CD4-positive, CD25-positive, alpha-beta regulatory T cell (primary cell): ENCODE measurements at places on chromosomes 7 and 10.

GRCh38 chr7:69770613-69771012, 172.3 kb downstream of the AUTS2 start:
- no peaks in the 10 kb centered on the region for H3K4me1 ChIP-seq
- H3K27ac ChIP-seq, result no peak overlapping the region
- no peak for DNase-seq
- H3K4me3 ChIP-seq, result no peak overlapping the region

GRCh38 chr7:31442626-31443025, 71.3 kb upstream of the ITPRID1 start:
- H3K36me3 ChIP-seq, result no peaks in the 10 kb centered on the region
- H3K27ac ChIP-seq, result no peak overlapping the region
- no peaks in the 10 kb centered on the region for H3K4me1 ChIP-seq
- no peak for DNase-seq
- no peaks in the 10 kb centered on the region for H3K27me3 ChIP-seq

DNA sequence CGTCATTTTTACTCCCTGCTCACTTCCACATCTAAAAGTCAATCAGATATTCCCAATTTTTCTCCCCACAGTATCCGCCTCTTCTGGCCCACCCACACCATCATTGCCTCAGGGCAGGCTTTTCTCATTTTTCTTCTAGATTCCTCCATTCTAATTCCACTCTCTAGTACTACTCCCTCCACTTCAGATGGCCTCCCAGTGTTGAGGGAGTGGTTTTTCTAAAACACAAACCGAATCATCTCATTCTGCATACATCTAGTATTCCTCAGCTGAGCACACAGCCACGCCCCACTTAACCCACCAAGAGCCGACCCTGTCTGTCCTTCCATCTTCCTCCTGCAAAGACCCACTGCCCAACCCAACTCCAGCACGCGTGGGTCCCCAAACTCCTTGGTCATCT, 314.9 kb upstream of the NPVF start:
- H3K27ac ChIP-seq, result no peak overlapping the region
- no peak overlapping the region for H3K4me3 ChIP-seq
- H3K36me3 ChIP-seq, result no peaks in the 10 kb centered on the region
- DNase-seq, result no peak
- no peaks in the 10 kb centered on the region for H3K4me1 ChIP-seq

DNA sequence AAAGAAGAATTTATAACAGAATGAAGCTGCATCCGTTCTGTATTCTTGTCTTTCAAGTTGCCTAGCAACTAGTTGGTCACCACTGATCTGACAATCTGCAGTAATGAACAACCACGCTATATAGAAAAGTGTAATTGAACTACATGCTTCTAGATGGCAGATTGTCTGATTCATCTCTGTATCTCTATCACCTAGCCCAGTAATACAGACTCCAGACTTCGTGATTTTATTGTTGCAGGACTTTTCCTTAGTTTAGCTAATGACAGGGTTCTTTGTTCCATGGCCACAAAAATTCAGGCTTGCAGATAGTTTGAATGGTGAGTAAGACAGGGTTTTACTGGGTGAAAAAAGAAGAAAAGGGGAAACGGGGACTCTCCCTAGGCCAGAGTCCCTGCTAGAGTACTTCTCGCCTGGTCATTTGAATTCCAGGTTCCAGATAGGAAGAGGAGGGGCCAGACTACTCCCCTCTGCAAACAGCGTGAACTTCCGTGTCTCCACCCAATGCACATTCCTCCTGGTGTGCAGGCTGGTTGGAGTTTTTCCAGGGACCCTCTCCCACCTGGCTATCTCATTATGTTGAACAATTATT, 45.9 kb downstream of the COL1A2 start:
- no peak for DNase-seq
- no peaks in the 10 kb centered on the region for H3K36me3 ChIP-seq
- peaks cover 9% of the 10 kb centered on the region for H3K27me3 ChIP-seq
- no peaks in the 10 kb centered on the region for H3K4me1 ChIP-seq
- no peak overlapping the region for H3K27ac ChIP-seq

GRCh38 chr7:46810986-46811385, 770.9 kb downstream of the TNS3 start:
- DNase-seq, result no peak
- no peak overlapping the region for H3K4me3 ChIP-seq

DNA sequence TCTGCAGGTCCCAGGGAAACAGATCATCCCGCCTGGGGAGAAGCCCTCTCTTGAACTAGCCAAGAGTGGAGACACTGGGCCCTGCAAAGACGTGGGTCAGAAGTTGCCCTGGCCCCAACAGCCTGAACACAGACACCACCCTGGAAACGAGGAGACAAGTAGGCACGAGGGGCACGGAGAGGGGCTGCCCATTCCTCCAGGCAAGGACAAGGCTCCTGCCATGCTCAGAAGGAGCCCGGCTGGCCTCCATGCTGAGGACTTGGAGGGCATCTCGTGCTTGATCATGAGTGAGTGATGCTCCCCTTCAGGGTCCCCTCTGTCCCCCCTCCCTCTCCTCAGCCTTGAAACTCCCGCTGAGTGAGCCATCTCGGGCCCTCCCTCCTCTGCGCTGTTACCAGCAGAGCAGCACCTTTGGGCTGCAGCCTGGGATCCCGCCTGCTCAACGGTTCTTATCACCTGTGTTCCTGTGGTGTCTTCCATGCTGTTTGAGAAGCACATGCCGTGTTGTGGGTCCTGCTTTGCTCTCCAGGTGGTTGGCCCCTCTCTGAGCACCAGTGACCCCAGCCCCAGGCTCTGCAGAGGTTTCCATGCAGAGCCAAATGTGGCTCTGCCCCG, 544.3 kb downstream of the TCERG1L start:
- no peaks in the 10 kb centered on the region for H3K36me3 ChIP-seq
- no peaks in the 10 kb centered on the region for H3K27me3 ChIP-seq
- H3K4me3 ChIP-seq, result no peak overlapping the region
- H3K4me1 ChIP-seq, result no peaks in the 10 kb centered on the region
- DNase-seq, result no peak

DNA sequence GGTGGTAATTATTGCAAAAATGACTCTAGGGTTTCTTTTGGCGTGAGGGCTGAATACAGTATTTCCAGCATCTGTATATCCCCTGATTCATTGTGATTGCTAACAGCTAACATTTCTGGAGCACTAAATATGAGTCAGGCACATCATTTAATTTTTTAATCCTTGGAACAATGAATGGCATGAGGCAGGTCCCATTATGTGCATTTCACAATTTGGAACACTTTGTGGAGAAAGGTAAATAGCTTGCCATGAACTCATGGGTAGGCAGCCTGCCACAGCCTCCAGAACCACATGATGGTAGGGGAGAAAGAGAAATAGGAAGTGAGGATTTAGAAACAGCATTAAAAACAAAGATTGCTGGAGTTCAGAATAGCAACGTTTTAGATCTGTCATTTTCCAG, 1.7 kb downstream of the NPTX2 start:
- DNase-seq, result no peak
- H3K36me3 ChIP-seq, result no peaks in the 10 kb centered on the region
- peaks cover 5% of the 10 kb centered on the region for H3K27me3 ChIP-seq
- no peaks in the 10 kb centered on the region for H3K4me1 ChIP-seq
- no peak overlapping the region for H3K27ac ChIP-seq

DNA sequence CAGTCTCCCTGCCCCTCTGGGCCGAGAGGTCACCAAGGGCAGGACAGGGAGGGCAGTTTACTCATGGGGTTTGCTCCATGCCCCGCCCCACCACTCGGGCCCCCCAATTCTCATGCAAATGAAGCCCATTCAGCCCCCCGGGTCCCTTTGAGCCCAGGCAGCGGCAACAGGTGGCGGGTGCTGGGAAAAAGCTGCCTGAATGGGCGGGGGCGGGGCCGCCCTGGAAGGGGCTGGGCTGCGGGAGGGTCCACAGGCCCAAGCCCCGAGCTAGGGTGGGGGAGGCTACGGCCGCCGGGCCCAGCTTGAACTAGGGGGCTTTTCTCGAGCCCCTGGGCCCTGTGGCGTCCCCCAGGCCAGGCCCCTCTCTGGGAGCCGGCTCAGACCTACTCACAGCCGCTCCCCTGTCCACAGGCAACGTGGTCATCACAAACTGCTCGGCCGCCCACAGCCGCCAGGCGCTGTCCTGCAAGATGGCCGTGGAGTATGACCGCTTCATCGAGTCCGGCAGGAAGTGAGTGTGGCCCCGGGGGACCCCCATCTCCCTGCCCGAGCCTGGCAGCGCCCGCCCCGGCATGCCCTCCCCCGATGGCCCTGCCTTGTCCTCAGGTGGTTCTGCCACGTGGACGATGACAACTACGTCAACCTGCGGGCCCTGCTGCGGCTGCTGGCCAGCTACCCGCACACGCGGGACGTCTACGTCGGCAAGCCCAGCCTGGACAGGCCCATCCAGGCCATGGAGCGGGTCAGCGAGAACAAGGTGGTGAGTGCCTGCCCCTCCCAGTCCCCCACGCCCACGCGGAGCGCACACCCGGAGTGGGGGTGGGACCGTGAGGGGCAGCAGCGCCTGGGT, 5.5 kb downstream of the LFNG start:
- DNase-seq, result no peak
- H3K36me3 ChIP-seq, result peaks cover 46% of the 10 kb centered on the region
- peak overlapping the region; percentile 83 for H3K27ac ChIP-seq
- peaks cover 89% of the 10 kb centered on the region for H3K4me1 ChIP-seq

- H3K4me1 ChIP-seq, result no peaks in the 10 kb centered on the region
- no peaks in the 10 kb centered on the region for H3K36me3 ChIP-seq
- H3K27ac ChIP-seq, result no peak overlapping the region
- no peak overlapping the region for H3K4me3 ChIP-seq
- H3K27me3 ChIP-seq, result no peaks in the 10 kb centered on the region
Measured at GRCh38 chr10:30600005-30600404, 29.5 kb downstream of the LYZL2 start.

- DNase-seq, result no peak
- peaks cover 28% of the 10 kb centered on the region for H3K36me3 ChIP-seq
- H3K27me3 ChIP-seq, result no peaks in the 10 kb centered on the region
- H3K4me3 ChIP-seq, result no peak overlapping the region
- H3K4me1 ChIP-seq, result no peaks in the 10 kb centered on the region
Measured at GRCh38 chr7:21462081-21462480, 34.2 kb downstream of the SP4 start.

GRCh38 chr7:46525876-46526275, 604.8 kb upstream of the IGFBP3 start:
- no peaks in the 10 kb centered on the region for H3K4me1 ChIP-seq
- DNase-seq, result no peak
- no peaks in the 10 kb centered on the region for H3K27me3 ChIP-seq
- H3K36me3 ChIP-seq, result no peaks in the 10 kb centered on the region
- no peak overlapping the region for H3K4me3 ChIP-seq

- no peak for DNase-seq
- H3K36me3 ChIP-seq, result no peaks in the 10 kb centered on the region
- no peak overlapping the region for H3K4me3 ChIP-seq
- no peaks in the 10 kb centered on the region for H3K27me3 ChIP-seq
- no peaks in the 10 kb centered on the region for H3K4me1 ChIP-seq
Measured at GRCh38 chr7:156166692-156167416, 354.6 kb upstream of the SHH start.

DNA sequence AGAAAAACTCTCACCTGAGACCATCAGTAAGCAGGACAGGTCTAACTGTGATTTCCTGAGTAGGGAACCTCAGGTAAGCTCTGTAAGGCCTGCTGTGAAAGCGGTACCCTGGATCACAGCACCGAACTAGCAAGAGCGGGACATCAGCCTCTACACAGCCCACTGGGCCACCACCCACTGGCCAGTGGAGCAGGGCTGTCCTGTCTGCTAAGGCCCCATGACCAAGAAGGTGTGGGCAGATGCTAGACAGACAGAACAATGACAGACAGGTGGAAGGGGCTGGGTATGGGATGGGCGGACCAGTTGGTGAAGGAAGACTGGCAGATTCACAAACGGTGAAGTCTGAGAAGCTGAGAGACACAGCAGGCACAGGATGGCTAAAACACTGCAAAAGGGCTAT, 79.4 kb upstream of the DDC start:
- DNase-seq, result no peak
- no peaks in the 10 kb centered on the region for H3K36me3 ChIP-seq
- H3K27ac ChIP-seq, result no peak overlapping the region
- no peaks in the 10 kb centered on the region for H3K27me3 ChIP-seq

DNA sequence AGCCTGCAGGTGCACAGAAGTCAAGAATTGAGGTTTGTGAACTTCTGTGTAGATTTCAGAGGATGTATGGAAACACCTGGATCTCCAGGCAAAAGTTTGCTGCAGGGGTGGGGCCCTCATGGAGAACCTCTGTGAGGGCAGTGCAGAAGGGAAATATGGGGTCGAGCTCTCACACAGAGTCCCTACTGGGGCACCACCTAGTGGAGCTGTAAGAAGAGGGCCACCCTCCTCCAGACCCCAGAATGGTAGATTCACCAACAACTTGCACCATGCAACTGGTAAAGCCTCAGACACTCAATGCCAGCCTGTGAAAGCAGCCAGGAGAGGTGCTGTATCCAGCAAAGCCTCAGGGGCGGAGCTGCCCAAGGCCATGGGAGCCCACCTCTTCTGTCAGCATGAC, 205.8 kb downstream of the CCSER2 start:
- no peak overlapping the region for H3K27ac ChIP-seq
- no peaks in the 10 kb centered on the region for H3K27me3 ChIP-seq
- no peak overlapping the region for H3K4me3 ChIP-seq
- no peaks in the 10 kb centered on the region for H3K36me3 ChIP-seq
- no peaks in the 10 kb centered on the region for H3K4me1 ChIP-seq

GRCh38 chr7:40843338-40843985, 708.7 kb downstream of the SUGCT start:
- no peak overlapping the region for H3K4me3 ChIP-seq
- H3K36me3 ChIP-seq, result no peaks in the 10 kb centered on the region
- no peak overlapping the region for H3K27ac ChIP-seq
- no peaks in the 10 kb centered on the region for H3K27me3 ChIP-seq

- H3K27ac ChIP-seq, result no peak overlapping the region
- no peaks in the 10 kb centered on the region for H3K36me3 ChIP-seq
- no peaks in the 10 kb centered on the region for H3K4me1 ChIP-seq
- no peak for DNase-seq
- H3K27me3 ChIP-seq, result no peaks in the 10 kb centered on the region
- no peak overlapping the region for H3K4me3 ChIP-seq
Measured at GRCh38 chr7:31497516-31497915, 16.4 kb upstream of the ITPRID1 start.

GRCh38 chr7:139752148-139752547, 25.6 kb downstream of the HIPK2 start:
- no peaks in the 10 kb centered on the region for H3K4me1 ChIP-seq
- no peak overlapping the region for H3K27ac ChIP-seq
- no peaks in the 10 kb centered on the region for H3K36me3 ChIP-seq
- no peak for DNase-seq

GRCh38 chr10:90435296-90435695, 422.5 kb downstream of the HTR7 start:
- H3K36me3 ChIP-seq, result no peaks in the 10 kb centered on the region
- no peak overlapping the region for H3K4me3 ChIP-seq
- no peak for DNase-seq
- H3K4me1 ChIP-seq, result no peaks in the 10 kb centered on the region
